ENCODE measurements at places on chromosomes 2 and 18.
A peak's percentile ranks its signal among the peaks of the same experiment; 100 is the strongest.

GRCh38 chr2:218880859-218881594 lies 375 bp downstream of the WNT10A start:
- no peak for DNase-seq

DNA sequence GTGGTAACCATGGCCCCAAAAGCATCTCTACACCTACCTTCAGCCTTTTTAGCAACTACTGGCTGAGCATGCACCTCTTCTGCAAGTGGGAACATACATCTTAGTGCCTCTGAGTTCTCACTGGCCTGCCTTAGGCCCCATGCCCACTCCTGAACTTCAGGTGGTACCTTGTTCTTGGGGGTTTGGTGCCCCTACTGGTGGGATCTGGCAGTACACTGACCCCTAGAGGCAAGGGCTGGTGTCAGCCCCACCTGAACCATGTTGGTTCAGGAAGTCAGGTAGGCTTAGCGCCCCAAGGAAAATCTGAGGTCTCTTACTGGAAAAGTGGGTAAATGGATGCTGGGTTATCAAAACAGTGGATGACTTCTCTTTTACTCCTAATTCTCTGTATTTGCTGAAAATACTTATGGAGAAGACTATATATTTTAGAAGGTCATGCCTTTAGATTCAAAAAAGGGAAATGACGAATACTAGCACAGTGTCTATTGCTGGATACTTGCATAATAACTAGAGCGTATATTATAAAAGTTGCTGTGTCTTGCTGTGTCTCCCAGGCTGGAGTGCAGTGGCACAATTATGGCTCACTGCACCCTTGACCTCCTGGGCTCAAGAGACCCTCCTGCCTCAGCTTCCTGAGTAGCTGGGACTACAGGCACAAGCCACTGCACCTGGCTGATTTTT lies 84.6 kb downstream of the RAB31 start:
- DNase-seq: no peak

- DNase-seq: no peak
Measured at GRCh38 chr2:72793798-72794440, 31.9 kb downstream of the EXOC6B start.

- no peak for DNase-seq
Measured at GRCh38 chr2:121653035-121653434, 3.8 kb upstream of the CLASP1 start.

GRCh38 chr18:26052505-26052904 lies 37.9 kb downstream of the SS18 start:
- no peak for DNase-seq

DNA sequence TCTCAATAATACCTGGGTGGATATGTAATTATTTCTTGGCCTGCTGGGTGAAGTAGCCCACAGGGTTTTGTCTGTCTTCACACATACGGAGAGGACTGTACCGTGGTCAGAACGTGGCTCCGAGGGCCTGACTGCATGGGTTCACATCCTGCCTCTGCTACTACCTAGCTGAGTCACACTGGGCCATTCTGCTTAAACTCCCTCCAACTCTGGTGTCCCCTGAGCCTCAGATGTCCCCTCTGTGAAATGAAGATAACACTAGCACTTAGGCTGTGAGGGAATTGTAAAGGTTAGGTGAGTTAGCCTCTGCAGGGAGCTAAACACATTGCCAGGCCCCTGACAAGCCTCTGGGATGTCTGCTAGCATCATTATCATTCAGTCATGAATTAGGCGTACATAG lies 120.1 kb upstream of the NABP1 start:
- no peak for DNase-seq

- DNase-seq: no peak
Measured at GRCh38 chr2:108620656-108621055, 86.4 kb downstream of the LIMS1 start.

DNA sequence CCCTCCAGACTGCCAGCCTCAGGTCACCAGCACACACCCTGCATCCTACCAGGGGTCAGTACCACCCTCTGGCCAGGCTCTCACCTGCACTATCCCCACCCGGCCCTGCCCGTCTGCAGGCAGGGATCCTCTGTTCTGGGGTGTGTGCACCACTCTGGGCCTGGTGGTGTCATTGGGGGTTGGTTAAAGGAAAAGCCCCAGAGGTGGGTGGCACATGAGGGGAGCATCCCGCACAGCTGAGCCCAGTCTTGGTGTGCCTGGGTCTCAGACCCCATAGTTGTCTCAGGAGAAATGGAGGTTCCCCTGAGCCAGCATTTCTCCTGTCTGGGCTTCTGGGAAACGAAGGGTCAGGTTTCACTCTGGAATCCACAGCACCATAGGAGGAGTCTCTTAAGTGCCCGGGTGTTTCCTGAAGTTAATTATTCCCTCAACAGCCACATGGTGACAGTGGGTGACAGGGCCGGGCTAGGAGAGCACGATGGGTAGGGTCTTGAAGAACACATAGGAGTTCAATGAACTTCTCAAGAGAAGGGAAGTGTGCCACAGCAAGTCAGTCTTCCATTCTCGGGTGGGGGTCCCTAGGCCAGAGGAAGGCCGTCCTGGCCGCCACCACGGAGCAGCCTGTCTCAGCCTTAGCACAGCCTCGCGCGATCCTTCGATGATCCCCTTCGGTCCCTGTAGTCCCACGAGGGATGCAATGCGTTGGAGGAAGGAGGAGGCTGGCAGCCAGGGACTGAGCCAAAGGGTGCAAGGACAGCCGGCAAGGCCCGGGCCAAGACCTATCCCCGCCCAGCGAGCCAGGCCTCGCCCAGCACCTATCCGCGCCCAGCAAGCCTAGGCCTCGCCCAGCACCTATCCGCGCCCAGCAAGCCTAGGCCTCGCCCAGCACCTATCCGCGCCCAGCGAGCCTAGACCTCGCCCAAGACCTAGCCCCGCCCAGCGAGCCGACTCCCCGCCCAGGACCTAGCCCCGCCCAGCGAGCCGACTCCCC lies 1.1 kb upstream of the FARP2 start:
- no peak for DNase-seq

GRCh38 chr18:46164920-46165319 lies 60.7 kb downstream of the HAUS1 start:
- DNase-seq: no peak

DNA sequence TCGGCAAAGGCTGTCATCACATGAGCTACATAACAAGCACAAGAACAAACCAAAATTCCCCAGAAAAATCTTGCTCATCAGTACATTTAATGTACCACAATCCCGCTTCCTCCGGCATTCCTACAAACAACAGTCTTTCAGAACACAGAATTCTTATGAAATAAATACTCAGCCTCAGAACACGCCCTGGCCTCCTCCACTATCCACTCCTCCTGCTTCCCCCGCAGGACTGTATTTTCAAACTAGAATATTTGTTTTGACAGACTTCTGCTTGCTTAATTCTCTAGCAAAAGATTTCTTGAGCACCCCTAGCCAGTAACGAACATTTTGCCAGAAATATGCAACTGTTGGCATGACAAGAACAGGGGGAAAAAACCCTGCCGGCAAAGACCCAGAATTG lies 131.2 kb downstream of the THADA start:
- DNase-seq: no peak

GRCh38 chr2:217638031-217638430 lies 364.8 kb downstream of the TNS1 start:
- no peak for DNase-seq

- DNase-seq: no peak
Measured at GRCh38 chr2:197889041-197889440, 84.6 kb downstream of the PLCL1 start.

DNA sequence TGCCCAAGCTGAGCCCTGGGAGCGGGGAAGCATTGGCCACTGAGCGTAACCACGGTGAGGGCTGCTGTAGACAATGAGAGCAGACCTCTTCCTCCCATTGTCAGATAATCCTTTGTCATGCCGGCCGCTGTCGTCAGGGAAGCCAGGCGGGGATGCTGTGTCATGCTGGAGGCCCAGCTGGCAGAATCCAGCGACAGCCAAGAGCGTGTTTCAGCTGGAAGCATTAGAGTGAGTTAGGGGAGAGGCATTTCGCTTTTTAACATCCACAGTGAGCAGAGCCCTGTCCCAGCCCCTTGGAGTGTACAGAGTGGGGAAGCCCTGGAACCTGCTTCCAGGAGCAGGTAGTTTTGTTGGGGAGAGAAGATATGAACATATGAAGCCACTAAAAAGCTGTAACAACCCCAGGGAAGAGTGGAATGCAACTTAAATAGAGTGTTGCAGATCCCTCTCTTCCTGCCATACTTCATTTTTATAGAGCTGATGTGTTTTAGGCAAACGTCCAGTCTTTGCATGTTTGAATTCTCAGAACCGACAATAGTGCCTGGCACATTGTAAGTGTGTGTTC lies 7.0 kb downstream of the CTIF start:
- DNase-seq: no peak

DNA sequence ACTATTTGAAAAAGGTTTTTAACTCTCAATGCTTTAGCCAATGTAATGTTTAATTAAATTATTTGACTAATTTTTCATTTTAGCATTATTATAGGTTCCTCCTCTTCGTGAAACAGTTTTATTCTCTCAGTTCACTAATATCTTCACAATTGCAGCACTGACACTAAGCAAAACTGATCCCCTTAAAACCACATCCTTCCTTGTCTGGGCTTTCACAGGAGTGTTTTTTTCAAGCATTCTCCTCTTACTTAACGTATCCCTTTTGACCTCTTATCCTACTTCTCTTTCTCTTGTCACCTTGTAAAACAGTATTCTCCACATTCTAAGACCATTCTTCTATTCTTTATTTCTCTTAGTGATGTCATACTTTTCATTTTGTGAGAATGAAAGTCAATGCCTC lies 112.8 kb downstream of the DSC3 start:
- DNase-seq: no peak

GRCh38 chr2:20365249-20365817 lies 14.7 kb upstream of the PUM2 start:
- no peak for DNase-seq

GRCh38 chr18:56139792-56140254 lies 498.6 kb downstream of the TXNL1 start:
- no peak for DNase-seq

GRCh38 chr2:82158150-82158549 lies 1853.6 kb upstream of the LRRTM1 start:
- DNase-seq: no peak

GRCh38 chr2:165440367-165440766 lies 29.1 kb upstream of the CSRNP3 start:
- DNase-seq: peak; percentile 8

DNA sequence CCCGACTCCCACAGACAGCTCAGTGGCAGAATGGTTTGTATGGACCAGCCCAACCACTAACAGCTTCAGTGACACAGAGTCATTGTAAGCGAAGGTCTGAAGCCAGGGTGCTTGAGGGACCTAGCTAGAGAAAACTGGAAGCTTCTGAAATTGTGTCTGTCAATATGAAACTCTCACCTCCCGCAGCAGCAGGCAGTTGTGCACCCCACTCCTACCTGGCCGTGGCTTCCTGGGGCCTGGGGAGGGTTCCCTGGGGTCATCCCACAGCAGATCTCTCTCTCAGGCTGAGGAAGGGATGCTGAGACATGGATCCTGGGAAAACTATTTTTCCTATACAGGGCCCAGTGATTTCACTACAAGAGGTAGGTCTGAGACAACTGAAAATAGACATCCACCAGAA lies 229.5 kb downstream of the TFCP2L1 start:
- no peak for DNase-seq

DNA sequence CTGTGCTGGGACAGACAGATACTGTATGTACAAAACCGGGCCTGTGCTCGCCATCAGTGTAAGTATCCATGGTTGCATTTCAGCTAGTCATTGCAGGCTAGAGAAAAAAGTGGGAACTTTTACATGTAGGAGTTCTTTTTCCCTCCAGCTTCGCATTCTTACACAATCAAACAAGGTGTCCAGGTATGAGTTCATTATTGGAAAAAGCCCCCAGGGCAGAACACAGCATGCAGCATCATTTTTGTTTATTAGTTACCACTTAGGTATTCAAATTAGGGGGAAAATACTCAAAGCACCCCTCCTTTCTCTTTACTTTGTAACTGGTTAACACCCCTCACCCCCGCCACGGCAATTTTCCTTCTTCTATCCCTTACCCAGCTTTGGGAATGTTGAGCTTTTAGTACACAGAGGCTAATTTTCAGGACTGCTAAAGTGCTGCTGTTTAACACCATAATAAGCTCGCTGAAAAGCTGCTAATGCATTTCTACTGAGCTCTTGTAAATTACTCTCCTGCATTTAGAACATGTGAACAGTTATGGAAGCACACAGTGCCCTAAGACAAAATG lies 13.6 kb downstream of the UPP2 start:
- DNase-seq: no peak

- no peak for DNase-seq
Measured at GRCh38 chr2:17115466-17115865, 402.8 kb downstream of the RAD51AP2 start.

- no peak for DNase-seq
Measured at GRCh38 chr2:41410011-41410410, 637.8 kb upstream of the PKDCC start.

GRCh38 chr2:64300066-64300465 lies 153.9 kb upstream of the LGALSL start:
- DNase-seq: no peak

DNA sequence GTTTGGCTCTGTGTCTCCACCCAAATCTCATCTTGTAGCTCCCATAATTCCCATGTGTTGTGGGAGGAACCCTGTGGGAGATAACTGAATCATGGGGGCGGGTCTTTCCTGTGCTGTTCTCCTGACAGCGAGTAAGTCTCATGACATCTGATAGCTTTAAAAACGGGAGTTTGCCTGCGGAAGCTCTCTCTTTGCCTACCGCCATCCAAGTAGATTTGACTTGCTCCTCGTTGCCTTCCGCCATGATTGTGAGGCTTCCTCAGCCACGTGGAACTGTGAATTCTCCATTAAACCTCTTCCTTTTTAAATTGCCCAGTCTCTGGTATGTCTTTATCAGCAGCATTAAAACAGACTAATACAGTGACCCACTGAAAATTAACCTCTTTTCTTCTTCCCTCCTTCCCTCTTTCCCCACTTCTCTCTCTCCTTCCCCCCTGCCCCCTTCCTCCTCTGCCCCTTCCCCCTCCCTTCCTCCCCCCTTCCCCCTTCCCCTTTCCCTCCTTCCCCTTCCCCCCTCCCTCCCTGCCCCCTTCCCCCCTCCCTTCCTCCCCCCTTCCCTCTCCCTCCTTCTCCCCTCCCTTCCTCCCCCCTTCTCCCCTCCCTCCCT lies 818.8 kb downstream of the SLC4A3 start:
- no peak for DNase-seq

DNA sequence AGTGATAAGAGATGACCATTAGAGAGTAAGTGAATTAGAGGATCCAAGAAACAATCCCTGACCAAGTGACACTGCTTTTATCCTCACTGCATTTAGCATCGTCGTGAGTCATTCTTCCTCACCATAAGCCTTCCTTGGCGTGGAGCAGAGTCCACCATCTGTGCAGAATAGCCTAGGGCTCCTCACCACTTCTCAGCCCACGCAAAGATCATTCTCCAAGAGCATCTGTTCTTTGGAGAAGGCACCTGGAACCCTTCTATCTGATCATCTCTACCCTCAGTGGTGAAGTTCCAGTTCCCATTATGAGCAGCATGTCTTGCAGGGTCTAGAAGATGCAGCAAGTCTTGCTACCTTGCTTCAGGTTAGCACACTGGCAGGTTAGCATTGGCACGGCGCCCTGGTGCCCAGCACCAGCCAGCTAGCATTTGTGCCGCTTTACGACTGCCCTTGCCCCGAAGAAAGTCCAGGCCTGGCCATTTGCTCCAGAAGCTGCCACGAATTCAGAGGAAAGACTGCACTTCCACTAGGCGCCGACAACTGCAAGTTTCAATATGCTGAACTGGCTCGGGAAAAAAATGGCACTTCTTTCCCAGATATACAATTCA lies 225.8 kb downstream of the TTC32 start:
- DNase-seq: no peak
